ENCODE measurements at places on chromosomes 1 and 21.

DNA sequence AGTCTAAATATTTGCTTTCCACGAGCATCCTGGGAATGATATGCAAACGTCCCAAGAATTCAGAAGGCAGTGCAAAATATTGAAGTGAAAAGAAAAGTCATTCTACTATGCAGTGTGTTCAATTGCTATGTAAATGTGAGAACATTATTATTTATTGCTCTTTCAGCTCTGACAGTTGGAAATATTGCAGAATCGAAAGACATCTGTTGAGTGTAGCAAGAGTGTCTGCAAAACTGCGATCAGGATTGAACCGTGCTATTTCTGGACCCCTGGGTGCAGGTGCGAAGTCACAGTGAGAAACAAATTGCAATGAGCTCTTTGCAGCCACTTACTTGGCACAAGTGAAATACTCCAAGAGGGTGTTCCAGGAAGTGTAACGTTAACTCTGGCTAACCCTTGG, 566.4 kb downstream of the AJAP1 start:
- no peak for DNase-seq

DNA sequence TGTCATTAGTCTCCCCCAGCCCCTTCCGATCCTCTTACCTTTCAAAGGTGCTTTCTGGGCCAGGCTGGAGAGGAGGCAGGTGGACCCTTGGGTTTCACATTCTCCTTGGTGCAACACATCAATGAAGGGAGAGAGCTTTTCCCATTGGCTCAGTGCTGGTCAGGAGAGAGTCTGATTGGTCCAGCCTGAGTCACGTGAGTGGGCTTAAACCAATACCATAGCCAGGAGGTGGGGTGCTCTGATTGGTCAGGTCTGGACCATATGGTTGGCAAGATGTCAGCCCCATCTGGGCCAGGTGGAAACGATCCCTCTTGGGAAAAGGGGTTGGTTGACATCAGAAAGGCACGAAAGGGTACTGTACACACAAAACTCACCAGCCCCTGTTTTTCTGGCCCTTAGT, 44.8 kb upstream of the ABCG1 start:
- peak; percentile 29 for DNase-seq

- DNase-seq, result no peak
Observed at GRCh38 chr1:88401313-88401712, 282.8 kb upstream of the PKN2 start.

DNA sequence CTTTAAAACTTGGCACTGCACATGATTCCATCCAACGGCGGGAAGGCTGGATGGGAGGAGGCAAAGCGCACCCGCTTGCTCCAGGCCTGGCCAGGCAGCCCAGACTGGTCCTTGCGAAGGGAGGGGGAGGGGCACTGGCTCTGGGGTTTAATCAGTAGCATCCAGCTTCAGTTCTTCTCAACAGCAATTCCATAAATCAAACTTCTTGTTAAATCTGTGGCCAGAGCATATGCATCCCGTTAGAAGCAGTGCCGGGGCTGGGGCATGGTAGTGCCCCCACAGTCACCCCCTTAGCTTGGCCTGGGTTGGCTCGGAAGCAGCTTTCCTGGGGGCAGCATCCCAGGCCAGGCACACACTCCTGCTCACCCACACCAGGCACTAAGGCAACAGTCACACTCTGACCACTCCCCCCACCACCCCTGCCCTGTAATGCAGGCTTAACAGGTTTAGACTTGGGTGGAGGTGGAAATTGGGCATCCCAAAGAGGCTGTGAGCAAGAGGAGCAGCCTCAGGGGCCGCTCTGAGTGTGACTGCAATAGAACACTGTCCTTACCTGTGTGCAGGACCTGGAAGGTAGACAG, 94.1 kb upstream of the CASZ1 start:
- DNase-seq, result no peak

DNA sequence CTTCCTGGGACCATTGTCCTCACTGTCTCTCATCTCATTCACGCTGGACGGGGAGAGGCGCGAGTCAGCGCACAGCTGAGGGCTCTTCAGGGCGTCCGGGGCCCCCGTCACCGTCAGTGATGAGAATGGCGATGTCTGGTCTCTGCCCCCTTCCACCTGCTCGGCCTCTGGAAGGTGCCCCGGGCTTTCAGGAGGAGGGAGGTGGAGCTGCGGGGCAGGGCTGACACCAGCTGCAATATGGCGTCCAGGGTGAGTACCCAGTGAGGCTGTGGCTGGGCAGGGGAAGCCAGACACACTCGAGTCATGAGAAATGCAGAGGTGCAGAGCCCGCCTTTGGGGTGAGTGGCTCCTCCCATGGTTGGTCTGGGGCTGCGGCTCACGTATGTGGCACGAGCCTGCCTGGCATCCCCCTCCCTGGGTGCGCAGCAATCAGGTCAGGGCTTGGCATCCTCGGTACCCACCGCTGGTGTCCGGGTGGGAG, 15.1 kb downstream of the MORN1 start:
- no peak for DNase-seq

DNA sequence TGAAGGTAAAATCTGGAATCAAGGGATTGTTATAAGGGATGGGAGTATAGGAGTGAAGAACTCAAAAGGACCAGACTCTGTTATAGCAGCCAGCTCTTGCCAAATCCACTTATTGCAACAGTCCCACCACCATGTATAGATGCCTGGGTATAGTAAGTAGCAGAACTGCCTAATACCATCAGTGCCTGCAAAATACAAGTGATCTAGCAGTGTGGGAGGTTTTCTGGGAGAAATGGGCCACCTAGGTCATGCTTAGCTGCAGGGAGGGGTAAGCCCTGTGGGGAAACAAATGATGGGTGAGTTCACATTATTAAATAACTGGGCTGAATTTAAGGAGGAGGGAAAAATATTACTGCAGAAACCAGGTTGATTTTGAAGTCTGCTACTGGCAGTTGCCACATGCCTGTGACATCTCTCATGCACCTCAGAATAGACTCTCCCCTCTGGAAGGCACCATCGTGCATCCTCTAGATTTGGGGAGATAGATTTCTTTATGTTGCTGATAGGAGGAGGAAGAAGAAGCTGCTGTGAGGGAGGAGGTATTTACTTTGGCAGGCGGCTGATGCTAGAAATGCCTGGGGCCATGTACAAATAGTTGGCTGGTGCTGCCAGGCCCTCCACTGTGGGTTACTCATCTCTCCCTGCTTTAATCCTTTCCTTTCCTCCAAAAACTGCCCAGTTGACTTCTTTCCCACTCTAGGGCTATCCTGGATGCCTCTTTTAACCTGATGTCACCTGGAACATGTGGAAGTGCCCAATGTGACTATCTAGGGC, 27.5 kb downstream of the HLX start:
- no peak for DNase-seq

DNA sequence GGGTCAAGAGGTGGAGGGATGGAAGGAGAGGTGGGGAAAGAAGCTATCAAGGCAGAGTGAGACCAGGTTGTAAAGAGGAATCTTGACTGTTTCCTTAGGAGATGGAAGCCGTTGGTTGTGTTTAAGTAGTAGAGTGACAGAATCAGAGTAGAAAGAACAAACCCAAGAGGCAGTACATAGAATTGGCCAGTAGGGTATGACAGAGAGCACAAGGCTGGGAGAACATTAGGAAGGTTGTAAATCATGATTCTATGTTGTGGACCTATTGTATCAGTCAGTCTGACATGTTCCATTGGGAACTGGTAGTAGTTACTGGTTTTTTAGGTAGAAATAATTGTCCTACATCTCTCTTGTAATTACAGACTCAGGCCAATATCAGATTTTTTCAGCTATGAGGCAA, 486.9 kb upstream of the USP24 start:
- DNase-seq, result peak; percentile 5

DNA sequence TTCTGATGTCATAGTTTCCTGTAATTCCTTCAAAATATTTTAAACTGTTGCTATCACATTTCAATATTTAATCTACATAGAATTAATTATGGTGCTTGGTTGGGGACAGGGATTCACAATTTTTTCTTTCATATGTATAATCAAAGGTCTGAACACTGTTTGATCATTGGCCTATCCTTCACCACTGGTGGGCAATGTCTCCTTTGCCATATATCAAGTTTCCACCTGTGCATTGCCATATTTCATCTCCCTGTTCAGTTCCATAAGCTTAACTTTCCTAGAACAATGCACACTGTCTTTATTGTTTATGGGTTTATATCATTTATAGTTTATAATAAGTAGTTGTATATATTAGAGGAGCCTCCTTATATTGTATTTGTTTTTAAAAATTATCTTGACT, 374.9 kb upstream of the PTBP2 start:
- no peak for DNase-seq

GRCh38 chr21:39807738-39808137, 59.5 kb upstream of the PCP4 start:
- no peak for DNase-seq

- no peak for DNase-seq
Observed at GRCh38 chr1:234709473-234710228, 99.7 kb upstream of the IRF2BP2 start.
